ENCODE measurements at places on chromosomes 7 and 10.

DNA sequence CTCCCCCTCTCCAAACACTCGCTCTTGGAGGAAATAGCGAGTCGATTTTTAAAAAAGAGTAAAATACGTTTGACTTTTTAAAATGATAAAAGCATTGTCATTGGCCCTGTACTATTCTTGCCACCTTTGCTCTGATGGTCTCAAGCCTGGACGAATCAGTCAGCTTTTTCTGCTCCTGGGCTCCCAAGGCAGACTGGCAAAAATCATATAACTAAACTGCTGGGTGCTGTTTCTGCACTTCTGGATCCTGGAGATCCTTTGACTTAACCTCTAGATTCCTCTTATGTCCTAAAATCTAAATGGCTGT is 1.8 kb downstream of the TPST1 start:
- DNase-seq = no peak

DNA sequence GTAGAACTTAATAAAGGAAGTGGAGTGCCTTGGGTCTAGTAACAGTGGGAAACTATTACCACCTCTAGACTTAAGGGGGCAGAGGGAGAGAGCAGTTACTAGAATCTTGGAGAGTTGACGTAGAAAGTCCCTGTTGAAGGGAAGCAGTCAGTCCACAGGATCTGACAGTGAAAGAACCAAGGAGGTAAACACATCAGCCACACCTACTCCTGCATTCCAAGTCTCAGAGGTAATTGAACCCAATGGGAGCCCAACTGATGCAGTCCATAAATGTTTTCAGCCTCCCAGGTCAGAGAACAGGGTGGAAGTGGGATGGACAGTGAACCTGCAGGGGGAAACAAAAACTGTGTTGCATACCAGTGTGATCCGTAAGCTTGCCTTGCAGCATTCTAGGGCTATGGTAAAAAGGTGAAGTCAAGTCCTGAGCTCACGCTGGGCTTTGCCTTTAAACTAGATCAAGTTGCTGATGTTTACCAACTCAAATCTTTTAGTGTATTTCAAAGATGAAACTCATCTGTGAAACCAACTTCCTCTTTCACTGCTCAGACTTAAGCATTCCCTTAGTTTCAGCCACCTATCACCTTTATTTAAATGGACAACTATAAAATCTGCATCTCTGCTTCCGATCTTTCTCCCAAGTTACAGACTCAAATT is 57.2 kb downstream of the SLC16A12 start:
- DNase-seq = no peak

GRCh38 chr7:7706556-7707172 is 11.7 kb downstream of the RPA3 start:
- no peak for DNase-seq

GRCh38 chr10:131099028-131099726 is 212.3 kb downstream of the TCERG1L start:
- DNase-seq = no peak
